ENCODE measurements at places on chromosomes 3 and 15.

- no peak for DNase-seq
Measured at GRCh38 chr3:45082142-45082538, 56.0 kb downstream of the CLEC3B start.

- DNase-seq = no peak
Measured at GRCh38 chr3:110664148-110664547, 407.5 kb upstream of the NECTIN3 start.

DNA sequence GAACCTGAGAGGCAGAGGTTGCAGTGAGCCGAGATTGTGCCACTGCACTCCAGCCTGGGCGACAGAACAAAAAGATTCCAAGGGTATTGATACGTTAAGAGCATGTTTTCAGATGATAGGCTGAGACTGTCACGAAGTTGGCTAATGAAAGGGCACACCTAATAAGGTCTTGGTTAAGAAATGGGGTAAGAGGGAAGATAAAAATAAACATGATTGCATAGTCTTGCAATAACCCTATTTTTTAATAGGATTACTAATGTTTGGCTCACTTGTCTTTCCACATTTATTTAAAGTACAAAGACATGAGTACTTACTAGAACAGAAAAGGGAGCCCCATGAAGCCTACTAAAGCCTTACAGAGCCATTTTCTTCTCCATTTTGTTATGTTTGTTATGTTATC, 109.0 kb downstream of the FRMD4B start:
- DNase-seq = no peak

DNA sequence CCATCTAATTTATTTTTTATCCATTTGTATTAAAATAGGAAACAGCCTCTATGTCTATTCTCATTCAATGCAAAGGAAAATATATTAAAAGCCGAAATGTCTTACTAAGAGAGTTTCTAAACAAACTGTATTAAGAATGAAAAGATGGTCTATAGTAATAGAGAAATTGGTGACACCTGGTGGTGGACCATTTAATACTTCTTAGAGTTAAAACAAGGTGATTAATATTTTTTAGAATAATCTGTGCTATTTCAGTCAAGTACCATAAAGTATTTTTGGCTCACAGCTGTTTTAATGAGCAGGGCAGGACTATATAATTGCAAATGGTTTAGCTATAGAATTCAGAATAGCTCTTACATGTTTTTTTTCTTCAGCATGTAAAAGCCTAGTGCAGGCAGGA, 55.7 kb downstream of the SYNPR start:
- no peak for DNase-seq

GRCh38 chr3:15453501-15453900, 26.1 kb downstream of the EAF1 start:
- DNase-seq = no peak

GRCh38 chr3:15384510-15385237, 42.7 kb downstream of the METTL6 start:
- no peak for DNase-seq

DNA sequence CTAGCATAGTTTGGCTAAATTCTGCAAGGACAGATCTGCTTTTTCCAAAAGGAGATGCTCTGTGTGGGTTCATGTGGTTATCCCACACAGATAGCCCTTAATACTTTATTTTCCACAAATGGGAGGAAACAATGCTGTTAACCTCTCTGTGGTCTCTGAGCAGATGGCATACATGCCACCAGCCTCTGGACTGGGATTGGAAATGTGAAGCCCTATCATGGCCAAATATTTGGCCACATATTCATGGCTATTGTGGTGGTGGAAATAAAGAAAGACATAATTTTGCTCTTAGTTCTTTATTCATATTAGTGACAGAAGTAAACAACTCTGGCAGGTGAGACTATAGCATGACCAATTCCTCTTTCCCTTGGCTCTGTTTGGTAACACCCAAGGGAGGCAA, 726.2 kb downstream of the ROBO1 start:
- DNase-seq = no peak

GRCh38 chr3:170513642-170514041, 72.2 kb downstream of the SLC7A14 start:
- DNase-seq = no peak

All from NCI-H1436 treated with DMSO at 0.1 percent for 48 hours (cell line).